Uterine smooth muscle cell (primary cell): ENCODE measurements at places on chromosomes 5 and 9. TPM values are rescaled to one million over a fixed set of nuclear protein-coding genes. Genes with fewer than 3 reads are reported as not detected.

SPATA31A3 gene
- total RNA-seq: not detected in 2 replicates

DMRT3 gene
- total RNA-seq: not detected in 2 replicates

PCDH12 gene
- total RNA-seq: under 0.01 and 0.11 TPM in 2 replicates

C5orf34 gene
- 4.4 and 11.5 TPM in 2 replicates for total RNA-seq

PCDHB5 gene
- total RNA-seq: 0.22 and 0.50 TPM in 2 replicates
